ENCODE measurements at places on chromosomes 4 and X. TPM values are rescaled to one million over a fixed set of nuclear protein-coding genes. Genes with fewer than 3 reads are reported as not detected.

DNA sequence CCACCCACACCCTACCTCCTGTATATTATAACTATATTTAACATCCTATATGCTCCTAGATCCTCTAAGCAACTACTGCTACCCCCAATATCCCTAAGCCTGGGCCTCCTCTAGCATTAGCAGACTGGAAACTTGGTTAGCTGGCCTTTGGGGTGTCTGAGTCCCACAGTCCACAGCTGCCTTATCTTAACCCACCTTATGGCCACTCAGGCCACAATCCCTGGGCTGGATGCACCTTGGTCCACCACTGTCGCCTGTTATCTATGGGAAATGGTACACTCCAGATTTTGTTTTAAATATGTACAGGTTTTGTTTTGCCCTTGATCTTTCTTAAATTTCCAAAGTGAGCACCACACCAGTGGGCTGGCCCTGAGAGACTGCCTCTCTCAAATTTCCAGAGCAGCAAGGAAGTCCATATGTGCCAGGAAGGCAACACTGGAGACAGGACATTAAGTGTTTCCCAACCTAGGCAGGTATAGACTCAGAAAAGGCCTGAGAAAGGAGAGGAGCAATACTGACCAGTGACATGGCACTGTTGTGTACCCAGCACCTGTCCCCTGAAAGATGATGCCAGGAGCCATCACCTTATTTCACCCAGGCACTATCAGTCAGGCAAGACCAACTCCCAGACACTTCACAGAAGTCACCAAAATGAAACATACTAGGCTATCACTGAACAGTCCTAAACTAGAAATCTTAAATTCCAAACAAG lies 921 bp downstream of the PFKFB1 start:
- no peak for DNase-seq

DNA sequence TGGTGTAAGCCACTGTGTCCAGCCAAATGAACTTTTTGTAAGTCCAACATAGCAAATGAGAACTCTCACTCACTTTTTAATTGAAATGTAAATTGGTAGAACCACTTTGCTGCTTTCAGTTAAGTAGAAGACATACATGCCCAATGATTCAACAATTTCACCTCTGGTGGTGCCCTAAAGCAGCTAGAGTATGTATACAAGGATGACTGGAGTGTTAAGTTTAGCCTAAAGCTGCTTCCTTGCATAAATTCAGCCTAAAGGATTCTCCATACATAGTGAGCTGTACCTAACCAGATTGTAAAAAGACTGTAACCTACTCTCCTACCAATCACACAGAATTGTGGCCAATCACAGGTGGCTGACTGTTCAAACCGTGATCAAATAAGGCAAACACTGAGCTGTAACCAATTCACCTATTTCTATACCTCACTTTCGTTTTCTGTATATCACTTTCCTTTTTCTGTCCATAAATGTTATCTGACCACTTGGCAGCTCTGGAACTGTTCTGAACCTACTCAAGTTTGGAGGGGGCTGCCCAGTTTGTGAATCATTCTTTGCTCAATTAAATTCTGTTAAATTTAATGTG lies 39.9 kb downstream of the PDS5A start:
- no peak for DNase-seq

The ZAR1 gene
- total RNA-seq = 0.34 TPM

The NEXMIF gene
- 0.49 TPM for total RNA-seq

- no peak for DNase-seq
Observed at GRCh38 chr4:95693594-95693993, 144.8 kb upstream of the UNC5C start.

The TRIM61 gene
- total RNA-seq = 1.2 TPM

DNA sequence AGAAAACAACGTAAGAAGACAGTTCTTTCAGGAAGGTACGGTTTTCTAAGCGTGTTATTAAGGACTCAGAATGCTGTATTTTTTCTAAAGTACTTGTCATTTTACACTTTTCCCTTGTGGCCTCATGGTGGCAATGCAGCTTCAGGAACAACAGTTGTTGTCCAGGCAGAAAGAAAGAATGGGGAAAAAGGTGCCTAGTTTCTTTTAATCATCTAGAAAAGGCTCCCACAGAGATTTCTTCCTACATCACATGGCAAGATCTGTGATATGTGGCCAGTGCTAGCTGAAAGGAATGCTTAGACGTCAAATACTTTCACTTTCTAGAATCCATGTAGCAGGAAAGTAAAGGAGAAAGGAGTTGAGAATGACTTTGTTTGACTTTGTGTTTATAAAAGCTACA lies 49.0 kb upstream of the TRAM1L1 start:
- no peak for DNase-seq

GRCh38 chr4:94076498-94076897 lies 131.2 kb upstream of the SMARCAD1 start:
- no peak for DNase-seq
